ENCODE measurements at places on chromosomes 7 and 10. TPM values are rescaled to one million over a fixed set of nuclear protein-coding genes. Genes with fewer than 3 reads are reported as not detected.

Gene SAMD9
- total RNA-seq, result 4.8 TPM

Gene CCDC172
- not detected for total RNA-seq

DNA sequence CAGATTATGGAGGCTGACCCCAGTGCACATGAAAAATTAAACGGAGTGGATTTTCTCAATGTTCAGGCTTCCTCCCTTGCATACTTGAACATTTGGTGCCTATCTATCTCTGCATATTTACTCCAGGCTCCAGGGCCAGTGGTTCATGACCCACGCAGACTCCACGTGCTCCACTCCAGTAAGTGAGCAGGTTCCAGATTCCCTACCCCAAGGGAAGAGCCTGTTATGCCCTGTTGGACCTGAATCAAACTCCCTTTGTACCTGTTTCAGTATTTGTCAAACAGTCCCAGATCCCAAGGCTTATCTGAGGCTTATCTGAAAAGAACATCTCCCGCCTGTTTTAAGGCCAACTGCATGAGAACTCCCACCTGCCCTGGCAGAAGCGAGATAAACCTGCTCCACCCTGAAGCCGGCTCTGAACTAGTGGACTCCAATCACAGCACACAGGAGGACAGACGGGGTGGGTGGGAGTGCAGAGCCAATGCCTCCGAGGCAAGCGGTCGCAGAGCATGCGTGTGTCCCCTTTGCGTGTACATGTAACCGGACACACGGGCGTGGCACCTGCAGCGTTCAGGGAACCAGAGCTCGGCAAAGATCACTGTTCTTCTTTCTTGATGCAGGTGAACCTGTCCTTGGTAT, 2.3 kb upstream of the FUOM start:
- DNase-seq, result no peak

DNA sequence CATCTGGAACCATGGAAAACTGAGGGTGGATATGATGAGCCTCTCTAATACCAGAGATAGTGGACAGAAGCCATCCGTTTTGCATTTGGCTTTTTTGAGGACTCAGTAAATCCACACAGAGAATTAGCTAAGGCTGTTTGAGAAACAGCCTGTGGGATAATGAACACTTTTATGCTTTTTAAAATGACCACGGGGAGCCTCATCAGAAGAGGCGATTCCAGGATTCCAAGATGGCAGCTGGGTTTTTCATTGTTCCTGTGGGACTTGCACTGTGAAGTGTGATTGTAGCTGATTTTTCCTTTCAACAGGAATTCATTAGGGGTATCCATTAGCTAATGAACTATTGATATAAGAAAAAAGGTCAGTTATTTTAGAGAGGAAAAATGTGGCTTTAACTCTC, 353.2 kb downstream of the AUTS2 start:
- DNase-seq, result no peak

- no peak for DNase-seq
These were observed 26.8 kb downstream of the GAD2 start for GRCh38 chr10:26243351-26243720.

DNA sequence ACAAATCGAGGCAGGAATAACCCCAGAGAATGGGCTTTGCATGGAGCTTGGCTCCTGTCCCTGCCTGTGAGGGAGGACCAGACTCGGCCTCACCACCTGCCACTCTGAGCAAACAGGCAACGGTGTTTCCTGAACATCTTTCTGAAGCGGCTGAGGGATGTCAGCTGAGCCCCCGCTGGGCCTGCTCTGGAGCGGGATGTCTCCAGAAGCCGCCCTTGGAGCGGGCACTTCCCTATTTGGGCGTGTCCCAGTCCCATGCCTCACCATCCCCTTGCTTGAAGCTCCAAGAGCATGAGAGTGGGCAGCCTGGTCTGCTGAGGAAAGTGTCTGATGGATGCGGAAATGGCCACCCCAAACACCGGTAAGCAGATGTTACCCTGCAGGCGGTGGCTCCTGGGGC, 10.2 kb downstream of the ALKBH4 start:
- DNase-seq, result no peak

DNA sequence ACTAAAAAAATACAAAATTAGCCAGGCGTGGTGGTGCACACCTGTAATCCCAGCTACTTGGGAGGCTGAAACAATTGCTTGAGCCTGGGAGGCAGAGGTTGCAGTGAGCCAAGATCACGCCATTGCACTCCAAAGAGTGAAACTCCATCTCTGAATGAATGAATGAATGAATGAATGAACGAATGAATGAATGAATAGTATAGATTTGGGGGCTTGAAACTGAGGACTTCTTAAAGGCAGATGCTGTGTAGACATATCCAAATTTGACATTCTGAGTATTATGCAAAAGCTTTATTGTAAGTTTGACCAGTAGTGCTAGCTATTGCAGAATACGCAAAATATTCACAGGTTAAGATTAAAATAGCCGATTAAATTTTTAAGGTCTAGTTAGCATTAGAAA, 30.8 kb upstream of the ST7 start:
- no peak for DNase-seq

- no peak for DNase-seq
These were observed 303.6 kb upstream of the LYZL1 start for GRCh38 chr10:28985137-28985885.

GRCh38 chr7:23469150-23469960, 936 bp downstream of the IGF2BP3 start:
- DNase-seq, result no peak

GRCh38 chr10:78742730-78743615, 325.8 kb upstream of the ZMIZ1 start:
- no peak for DNase-seq

DNA sequence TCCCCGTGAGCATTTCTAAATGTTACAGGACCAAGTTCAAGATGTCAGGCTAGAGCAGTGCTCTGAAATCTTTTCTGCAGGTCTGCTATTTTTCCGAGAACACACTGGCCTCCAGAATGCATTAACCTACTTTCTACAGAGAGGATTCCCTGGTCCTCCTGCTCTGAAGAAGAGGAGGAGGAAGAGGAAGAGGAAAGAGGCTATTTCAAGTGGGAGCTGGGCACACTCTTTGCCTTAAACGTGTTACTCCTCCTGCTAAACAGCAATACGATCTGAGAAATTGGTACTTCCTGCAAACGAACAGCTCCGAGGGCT, 157.4 kb downstream of the FRMD4A start:
- DNase-seq, result no peak

DNA sequence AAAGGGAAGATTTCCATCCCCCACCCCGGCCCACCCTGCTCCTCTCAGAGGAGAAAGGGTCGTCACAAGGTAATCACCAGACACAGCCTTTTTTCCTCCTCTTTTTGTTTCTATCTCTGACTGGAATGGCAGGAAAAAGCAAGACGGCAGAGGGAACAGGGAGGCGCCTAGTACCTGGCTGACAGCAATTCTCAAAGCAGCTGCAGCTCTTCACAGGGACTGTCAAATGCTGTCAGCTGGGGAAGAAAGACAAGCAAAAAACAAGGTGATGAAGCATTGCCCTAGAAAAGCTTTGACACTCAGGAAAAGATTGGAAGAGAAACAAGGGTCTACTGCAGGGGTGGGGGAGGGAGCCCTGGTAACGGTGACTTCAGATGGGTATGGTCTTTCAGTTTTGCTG, 52.7 kb downstream of the GNA12 start:
- DNase-seq, result no peak

DNA sequence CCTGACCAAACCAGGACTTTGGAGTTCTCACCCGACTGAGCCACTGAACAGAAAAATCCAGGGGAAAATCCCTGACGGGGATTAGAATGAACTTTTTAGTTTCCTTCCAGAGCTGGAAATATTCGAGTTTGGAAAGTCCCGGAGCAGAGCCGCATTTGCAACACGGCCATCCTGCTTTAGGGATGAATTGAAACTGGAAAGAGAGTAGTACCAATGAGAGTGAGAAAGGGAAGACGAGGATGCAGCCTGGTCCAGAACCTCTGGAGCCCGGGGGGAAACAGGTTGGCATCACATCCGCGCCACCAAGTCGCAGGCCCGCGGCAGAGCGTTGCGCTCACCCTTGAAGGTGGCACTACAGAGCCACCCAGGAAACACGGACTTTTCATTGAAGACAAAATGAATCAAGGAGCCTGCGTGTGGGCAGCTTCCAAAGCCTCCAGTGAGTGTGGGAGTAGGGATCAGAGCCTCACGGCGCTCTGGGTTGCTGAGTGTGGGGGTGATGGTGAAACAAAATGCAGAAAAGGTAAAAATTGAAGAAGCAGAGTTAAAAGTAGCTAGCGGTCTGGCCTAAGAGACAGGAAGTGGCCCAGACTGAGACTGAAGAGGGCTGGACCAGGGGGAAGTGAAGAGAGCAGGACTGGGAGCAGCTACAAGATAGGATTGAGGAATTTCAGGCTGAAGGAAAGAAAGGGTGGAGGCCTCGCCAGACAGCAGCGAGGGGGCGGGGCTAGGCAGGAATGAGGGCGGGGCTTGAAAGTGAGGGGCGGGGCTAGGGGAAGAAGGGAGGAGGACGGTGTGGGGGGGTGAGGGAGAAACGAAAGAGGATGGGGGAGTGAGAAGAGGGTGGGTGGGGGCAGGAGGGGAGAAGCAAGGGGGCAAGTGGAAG, 1.8 kb downstream of the SMURF1 start:
- peak; percentile 61 for DNase-seq

GRCh38 chr7:148537435-148537834, 53.1 kb upstream of the C7orf33 start:
- DNase-seq, result no peak
